CD4-positive, alpha-beta T cell treated with Interleukin-4 for 4 hours (primary cell): ENCODE measurements at places on chromosomes 13 and 19.

DNA sequence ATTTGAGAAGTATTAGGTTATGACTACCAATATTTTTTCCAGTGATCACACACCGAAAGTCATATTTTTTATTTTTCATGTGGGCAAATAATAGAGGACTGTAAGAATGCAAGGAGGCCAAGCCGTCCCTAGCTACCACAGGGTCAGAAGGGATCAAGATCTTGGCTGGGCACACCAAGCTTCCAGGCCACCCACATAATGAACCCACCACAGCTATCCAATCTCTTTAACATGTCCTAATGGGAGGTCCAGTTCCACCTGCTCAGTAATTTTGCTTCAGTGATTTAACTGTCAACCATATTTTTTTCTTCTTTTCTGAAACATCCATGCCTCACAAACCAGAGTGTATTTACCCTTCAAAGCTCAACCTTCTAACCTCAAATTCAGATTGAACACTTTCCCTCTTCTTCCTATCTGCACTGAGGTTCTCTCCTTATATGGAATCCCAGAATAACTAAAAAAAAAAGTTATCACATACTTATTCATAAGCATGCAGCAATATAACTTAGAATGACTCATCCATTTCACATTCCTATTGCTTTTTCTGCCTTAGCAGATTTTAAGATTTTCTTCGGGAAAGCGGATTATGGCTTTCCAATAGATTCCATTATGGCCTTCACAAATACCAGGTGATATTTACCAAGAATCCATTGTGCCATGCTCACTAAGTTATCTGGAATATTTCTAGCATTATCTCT, 12.2 kb downstream of the ARGLU1 start:
- DNase-seq, result no peak

DNA sequence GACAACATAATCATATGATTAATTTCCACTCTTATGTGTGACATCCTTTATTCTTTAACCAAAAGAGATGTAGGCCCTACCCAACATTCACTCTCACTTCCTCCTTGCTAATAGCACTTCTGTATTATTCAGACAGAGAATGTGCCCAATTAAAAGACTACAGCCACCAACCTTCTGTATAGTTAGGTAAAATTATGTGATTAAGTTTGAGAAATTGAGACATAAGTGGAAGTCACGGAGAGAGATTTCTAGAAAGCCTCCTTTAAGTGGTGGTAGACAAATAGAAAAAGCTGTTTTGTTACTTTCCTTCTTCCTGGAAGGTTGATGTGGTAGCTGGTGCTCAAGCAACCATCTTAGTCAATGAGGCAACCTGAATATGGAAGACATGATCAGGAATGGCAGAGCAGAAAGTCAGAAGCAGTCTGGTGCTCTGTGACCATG, 14.8 kb downstream of the EPSTI1 start:
- no peak for DNase-seq

- no peak for DNase-seq
Measured at GRCh38 chr13:40999416-40999815, 19.7 kb downstream of the ELF1 start.

- DNase-seq, result no peak
Measured at GRCh38 chr13:97978651-97979050, 25.2 kb downstream of the IPO5 start.

GRCh38 chr13:90420683-90421082, 926.8 kb upstream of the MIR17HG start:
- no peak for DNase-seq

GRCh38 chr13:57933606-57934005, 302.1 kb downstream of the PCDH17 start:
- DNase-seq, result no peak

GRCh38 chr13:48782429-48782840, 128.7 kb downstream of the CYSLTR2 start:
- DNase-seq, result no peak

DNA sequence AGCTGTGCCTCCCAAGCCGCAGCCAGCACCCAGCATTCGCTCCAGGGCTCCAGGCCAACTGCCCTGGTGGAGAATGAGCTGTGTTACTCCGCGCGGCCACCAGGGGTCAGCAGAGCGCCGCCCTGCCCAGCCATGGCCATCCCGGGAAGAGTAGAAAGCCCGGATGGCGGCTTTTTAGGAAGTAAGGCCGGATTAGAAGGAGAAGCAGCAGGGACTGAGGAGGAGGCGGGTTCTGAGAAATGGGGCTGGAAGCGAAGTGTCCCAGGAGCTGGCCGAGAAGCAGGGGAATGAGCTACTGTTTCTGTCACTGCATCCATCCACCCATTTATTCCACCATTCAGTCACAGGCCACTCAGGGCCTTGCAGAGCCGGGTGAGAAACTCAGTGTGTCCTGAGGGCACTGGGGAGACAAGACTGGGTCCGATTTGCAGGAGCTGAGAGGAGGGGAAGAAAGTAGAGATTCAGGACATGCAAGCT, 6.6 kb upstream of the NPAS1 start:
- DNase-seq, result peak; percentile 55

- DNase-seq, result no peak
Measured at GRCh38 chr13:75687150-75687763, 51.1 kb downstream of the LMO7 start.

GRCh38 chr13:99226513-99226912, 25.9 kb downstream of the UBAC2 start:
- no peak for DNase-seq

GRCh38 chr13:45717349-45717748, 15.2 kb downstream of the CBY2 start:
- no peak for DNase-seq

GRCh38 chr19:2455851-2456570, 748 bp downstream of the LMNB2 start:
- peak; percentile 46 for DNase-seq

- no peak for DNase-seq
Measured at GRCh38 chr19:16394681-16395375, 70.2 kb downstream of the KLF2 start.

- DNase-seq, result peak; percentile 80
Measured at GRCh38 chr19:47210689-47211316, 20.2 kb downstream of the BBC3 start.

DNA sequence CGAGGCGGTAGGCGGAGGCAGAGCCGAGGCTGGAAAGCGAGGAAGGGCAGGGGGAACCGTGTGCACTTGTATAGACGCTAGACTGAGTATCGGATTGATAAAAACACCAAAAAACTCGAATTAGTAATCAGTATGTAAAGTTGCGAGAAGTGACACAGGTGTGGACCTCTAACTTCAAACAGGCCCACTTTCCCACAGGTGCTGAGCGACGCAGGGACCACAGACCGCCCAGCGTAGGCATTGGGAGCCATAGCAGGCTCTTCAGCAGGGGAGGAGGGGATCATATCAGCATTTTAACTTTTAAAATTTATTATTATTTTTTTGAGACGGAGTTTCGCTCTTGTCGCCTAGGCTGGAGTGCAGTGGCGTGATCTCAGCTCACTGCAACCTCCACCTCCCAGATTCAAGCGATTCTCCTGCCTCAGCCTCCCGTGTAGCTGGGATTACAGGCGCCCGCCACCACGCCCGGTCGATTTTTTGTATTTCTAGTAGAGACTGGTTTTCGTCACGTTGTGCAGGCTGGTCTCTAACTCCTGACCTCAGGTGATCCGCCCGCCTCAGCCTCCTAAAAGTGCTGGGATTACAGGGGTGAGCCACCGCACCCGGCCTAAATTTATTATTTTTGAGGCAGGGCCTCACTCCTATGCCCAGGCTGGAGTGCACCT, 574 bp downstream of the VMAC start:
- DNase-seq, result no peak

DNA sequence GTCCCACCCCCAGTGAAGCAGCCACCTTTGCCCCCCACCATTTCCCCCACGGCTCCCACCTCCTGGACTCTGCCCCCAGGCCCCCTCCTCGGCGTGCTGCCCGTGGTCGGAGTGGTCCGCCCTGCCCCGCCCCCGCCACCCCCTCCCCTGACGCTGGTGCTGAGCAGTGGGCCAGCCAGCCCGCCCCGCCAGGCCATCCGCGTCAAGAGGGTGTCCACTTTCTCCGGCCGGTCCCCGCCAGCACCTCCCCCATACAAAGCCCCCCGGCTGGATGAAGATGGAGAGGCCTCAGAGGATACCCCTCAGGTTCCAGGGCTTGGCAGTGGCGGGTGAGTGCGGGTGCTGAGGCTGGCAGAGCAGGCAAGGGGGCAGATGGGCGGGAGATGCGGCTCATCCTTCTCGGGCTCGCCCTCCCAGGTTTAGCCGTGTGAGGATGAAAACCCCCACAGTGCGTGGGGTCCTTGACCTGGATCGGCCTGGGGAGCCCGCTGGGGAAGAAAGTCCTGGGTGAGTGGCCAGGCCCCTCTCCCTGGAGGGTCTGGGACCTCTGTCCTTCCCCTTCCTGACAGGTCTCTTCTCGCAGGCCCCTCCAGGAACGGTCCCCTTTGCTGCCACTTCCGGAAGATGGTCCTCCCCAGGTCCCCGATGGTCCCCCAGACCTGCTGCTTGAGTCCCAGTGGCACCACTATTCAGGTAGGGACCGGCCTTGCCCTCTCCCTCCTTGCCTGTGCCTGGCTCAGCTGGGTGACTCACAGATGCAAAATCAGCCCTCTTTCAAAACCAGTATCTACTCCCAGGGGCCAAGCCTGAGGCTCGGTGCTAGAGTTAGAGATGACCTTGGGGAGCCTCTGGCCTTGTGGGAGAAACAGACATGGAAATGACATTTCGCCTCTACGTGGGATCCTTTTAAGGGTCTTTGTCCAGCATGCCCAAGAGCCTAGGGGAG, 8.8 kb downstream of the IGFLR1 start:
- DNase-seq, result no peak

- DNase-seq, result no peak
Measured at GRCh38 chr13:88932950-88933349, 1261.8 kb downstream of the SLITRK5 start.

DNA sequence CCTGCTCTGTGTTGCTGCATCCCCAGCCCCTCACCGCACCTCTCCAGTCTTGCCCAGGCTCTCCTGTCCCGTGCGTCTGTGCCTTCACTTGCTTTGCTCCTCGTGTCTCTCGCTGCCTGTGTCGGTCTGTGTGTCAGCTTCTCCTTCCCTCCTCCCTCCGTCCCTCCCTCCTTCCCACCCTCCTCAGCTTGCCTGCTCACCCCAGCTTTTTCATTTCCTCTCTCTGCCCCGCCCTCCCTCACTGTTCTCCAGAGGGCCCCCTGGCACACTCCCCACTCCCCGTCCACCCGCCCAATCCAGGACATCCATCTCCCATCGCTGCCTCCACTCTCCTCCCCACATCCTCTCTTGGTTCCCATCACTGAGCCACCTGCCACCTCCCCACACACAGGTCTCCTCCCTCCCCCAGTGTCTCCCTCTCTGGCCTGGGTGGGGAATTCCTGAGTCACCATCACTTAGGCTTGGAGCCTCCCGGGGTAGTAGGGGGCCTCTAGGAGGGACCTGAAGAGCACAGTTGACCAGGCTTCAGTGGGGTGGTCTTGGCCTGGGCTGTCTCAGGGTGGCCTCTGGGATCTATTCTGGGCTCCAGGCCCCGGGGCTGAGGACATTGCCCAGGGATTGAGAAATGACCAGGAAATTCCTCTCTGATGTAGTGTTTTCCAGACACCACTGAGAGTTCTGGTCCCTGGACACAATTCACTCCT, at the start of gene PTGIR:
PTGIR (minus strand) TSS at position 132 of the 704 bp plus-strand sequence. CDS start 864 bp downstream, outside the sequence.
- no peak for DNase-seq

DNA sequence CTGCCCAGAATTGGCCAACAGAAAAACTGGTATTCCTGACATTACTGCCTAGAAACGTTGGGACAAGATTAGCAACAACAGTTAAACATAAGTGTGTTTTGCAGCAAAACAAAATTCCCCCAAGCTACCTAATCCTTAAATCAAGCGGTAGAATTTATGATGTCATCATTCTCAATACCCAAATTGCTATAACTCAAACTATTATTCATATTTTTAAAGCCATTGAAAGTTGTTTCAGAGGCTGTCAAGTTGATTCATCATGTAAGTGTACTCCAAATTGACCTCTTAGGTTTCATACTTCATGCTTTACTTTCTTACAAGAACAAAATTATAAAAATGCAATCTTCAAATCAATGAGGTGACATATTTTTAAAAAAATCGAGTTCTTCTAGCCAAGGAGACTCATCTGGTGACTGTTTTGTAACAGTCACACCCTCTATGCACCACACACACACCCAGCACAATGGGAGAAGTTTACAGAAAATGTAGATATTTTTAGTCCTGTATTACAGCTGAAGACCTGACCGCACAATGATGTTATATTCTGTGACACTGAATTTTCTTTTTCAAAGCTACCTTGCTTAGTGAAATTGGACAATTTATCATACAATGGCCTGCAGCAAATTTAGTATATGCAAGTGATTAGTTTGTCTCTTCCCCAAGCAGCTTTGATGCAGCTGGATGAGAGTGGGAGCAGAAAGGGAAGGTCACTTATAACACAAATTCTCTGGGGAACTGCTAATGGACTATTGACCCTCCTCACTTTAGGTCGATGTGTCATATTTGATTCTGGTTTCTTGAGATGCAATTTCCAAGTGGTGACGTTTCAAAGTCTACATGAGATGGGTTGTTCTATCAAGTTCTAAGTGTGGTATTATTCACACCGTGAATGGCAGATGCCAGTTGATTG, 345.3 kb upstream of the OBI1 start:
- no peak for DNase-seq

GRCh38 chr13:114096031-114096485, 36.4 kb downstream of the RASA3 start:
- no peak for DNase-seq

DNA sequence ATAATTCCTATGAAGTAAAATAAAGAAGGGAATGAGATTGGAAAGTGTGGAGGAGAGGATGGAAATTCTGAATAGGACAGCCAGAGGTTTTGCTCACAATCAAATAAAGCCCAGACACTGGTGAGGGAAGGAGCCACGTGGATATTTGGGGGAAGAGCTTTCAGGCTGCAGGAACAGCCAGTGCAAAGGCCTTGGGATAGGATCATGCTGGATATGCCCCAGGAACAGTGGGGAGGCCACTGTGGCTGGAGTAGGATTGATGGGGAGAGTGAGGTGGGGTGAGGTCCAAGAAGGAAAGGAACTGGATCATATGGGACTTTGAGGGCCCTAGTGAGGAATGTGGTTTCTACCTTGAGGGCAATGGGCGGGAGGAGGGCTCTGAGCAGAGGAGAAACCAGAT, 4.1 kb upstream of the FXYD5 start:
- no peak for DNase-seq

- DNase-seq, result no peak
Measured at GRCh38 chr13:108755083-108755482, 125.7 kb downstream of the MYO16 start.

DNA sequence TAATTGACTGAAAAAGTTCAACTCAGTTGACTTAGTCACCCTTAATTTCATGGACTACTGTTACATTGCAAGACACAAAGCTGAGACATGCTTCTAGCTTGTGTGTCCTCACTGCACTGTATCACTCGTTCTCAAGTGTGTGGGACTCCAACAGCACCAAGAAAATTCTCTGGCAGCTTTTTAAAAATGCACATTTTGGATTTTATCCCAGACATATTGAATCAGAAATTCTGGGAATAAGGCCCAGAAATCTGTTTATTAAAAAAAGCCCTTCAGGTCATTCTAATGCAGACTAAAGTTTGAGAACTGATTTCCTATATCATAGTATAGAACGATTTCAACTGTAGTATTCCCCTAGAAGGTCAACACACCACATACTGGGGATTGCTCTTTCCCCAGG, 1485.3 kb downstream of the PCDH9 start:
- DNase-seq, result no peak

- DNase-seq, result no peak
Measured at GRCh38 chr13:105442040-105442439, 1093.4 kb downstream of the EFNB2 start.
